H9 (cell line): ENCODE measurements at places on chromosomes 16 and 17.

DNA sequence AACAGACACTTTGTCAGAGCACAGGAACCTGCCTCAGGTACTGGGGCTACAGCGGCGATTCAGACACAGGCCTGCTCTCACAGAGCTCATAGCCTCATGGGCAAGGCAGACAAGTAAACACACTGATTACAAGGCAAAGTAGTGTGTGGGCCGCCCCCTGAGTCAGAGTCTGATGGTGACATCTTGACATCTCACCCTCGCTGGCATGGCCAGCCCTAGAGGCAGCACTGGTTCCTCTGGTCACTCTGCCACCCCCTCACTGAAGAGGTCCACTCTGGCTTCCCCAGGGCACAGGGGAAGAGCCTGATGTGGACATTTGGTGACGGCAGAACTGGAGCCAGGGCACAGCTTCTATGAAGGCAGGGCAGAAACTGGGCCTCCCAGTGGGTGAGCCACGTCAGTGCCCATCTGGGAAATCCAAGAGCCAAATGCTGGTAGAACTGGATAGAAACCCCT lies 32.9 kb upstream of the TOB1 start:
- DNase-seq: no peak

DNA sequence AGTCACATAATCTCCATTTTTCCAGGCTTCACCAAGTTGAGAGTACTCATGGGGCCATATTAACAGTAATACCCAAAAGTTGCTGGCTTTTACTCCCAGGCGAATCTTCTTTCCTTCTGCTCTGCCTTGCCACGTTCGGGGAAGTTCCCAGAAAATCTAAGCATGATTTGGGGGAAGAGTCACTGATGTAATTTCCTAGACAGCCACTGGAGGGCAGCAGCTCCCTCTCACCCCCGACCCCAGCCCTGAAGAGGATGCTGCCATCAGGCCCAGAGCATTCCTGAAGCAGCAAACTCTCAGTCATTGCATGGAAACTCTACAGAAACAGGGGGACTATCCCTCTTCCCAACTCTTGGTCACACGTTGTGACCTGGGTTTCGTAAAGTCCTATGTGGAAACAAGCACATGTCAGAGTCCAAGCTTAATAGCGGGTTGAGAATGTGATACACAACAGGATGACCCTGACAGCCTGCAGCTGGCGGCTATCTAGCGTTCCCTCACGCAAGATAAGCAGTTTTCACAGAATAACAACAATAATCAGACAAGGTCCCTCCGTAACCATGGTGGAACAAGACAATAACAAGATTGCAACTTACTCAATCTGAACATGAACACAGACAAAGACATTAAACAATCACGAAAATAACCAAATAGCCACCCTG lies 43.8 kb upstream of the DHX40 start:
- DNase-seq: peak; percentile 84

DNA sequence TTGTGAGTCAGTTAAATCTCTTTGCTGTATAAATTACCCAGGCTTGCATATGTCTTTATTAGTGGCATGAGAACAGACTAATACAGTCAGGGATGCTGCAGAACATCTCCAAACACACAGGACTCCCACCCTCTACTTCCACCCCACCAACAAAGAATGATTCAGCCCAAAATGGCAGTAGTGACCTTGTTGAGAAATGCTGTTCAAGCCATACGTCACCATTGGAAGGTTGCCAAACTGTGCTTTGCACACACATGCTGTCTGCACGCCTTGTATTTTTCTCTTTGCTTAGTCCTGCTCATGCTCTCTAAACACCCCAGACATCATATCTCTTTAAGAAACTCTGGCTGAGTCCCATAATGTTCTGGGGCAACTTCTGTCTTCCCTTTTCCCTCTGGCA lies 589.6 kb downstream of the WWOX start:
- no peak for DNase-seq

- DNase-seq: no peak
Observed at GRCh38 chr17:535198-535597, 179.4 kb downstream of the VPS53 start.

- no peak for DNase-seq
Observed at GRCh38 chr17:73746314-73747073, 102.2 kb upstream of the SDK2 start.

DNA sequence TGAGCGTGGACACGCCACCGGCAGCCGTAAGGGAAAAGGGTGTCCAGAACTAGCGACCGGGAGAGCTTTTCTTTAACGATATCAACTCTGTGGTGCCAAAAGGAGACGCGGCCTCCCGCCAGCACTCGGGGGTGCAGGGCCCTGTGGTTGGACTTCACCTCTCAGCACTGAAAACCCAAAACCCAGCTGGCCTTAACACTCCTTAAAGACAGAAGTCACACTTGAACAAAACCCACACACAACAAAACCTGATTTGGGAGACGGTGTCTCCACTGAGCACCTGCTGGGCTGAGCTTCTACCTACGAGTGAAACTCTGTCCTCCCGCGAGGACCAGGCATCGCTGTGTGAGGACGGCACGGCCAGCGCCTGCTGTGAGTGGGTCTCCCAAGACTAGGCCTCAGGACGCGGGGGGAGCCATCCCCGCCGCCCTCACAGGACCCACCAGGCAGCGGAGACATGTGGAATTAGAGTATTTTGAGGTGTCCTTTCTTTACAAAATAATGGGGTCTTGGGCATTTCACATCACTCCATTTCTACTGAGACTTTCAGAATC lies 46.7 kb downstream of the WDR45B start:
- no peak for DNase-seq

GRCh38 chr17:34579017-34579946 lies at the start of gene TMEM132E:
Gene TMEM132E (plus strand): TSS chr17:34579582. CDS start chr17:34581077, 1,495 bp downstream.
- DNase-seq: peak; percentile 71
